ENCODE measurements at places on chromosomes 5 and 9.

- DNase-seq, result no peak
Observed at GRCh38 chr5:181005791-181006190, 17.1 kb downstream of the BTNL3 start.

DNA sequence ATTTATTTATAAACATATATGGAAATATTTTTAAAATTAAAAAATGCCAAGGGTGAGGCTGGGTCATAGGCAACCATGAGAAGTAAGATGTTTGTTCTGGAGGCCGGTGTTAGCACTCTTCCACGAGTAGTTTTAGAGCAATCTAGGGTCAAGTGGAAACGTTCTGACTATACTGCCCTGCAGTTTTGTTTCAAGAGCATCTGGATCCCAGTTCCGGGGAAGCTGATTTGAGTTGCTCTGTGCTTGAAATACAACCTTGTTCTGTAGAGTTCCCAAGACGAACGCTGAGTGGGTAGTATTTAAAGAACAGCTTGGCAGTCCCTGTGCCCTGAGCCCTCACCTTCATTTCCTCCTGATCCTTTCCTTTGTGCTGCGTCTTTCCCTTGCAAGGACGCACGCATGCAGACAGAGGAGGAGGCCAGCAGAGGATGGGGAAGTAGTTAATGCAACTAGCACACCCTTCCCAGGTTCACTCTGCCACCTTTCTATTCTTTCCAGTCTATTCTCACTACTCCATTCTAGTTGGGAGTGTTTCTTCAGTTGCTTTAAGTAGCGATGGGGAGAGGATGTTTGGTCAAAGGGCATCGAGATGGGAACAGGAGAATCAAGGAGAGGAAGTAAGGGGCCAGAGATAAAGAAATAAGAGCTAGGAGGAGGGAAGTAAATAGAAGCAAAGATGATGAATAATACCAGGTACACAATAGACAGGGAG lies 68.3 kb upstream of the ZSWIM6 start:
- no peak for DNase-seq

- DNase-seq, result no peak
Observed at GRCh38 chr5:75551471-75551870, 39.8 kb downstream of the POLK start.

GRCh38 chr5:61673007-61673735 lies 341.1 kb downstream of the ZSWIM6 start:
- no peak for DNase-seq

DNA sequence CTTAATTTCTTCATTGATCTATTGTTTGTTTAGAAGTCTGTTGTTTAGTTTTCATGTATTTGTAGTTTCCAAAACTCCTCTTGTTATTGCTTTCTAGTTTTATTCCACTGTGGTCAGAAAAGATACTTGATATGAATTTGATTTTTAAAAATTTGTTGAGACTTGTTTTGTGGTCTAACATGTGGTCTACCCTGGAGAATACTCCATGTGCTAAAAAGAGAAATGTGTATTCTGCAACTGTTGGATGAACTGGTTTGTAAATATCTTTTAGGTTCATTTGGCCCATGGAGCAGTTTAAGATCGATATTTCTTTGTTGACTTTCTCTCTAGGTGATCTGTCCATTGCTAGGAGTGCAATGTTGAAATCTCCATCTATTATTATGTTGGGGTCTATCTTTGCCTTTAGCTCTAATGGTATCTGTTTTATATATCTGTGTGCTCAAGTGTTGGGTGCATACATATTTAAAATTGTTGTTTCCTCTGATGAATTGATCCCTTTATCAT lies 150.6 kb upstream of the ATP10B start:
- no peak for DNase-seq

- no peak for DNase-seq
Observed at GRCh38 chr5:93278896-93279295, 302.1 kb downstream of the NR2F1-AS1 start.

Measured in activated naive CD4-positive, alpha-beta T cell treated with anti-CD3 and anti-CD28 coated beads, Interleukin-2, amount 10 ng/mL, durations not matched to agents 7 days and 5 days (primary cell).